ENCODE measurements at places on chromosomes 3 and 15.
A peak's percentile ranks its signal among the peaks of the same experiment; 100 is the strongest.

GRCh38 chr15:73318463-73319351, 50.1 kb downstream of the HCN4 start:
- DNase-seq = no peak

DNA sequence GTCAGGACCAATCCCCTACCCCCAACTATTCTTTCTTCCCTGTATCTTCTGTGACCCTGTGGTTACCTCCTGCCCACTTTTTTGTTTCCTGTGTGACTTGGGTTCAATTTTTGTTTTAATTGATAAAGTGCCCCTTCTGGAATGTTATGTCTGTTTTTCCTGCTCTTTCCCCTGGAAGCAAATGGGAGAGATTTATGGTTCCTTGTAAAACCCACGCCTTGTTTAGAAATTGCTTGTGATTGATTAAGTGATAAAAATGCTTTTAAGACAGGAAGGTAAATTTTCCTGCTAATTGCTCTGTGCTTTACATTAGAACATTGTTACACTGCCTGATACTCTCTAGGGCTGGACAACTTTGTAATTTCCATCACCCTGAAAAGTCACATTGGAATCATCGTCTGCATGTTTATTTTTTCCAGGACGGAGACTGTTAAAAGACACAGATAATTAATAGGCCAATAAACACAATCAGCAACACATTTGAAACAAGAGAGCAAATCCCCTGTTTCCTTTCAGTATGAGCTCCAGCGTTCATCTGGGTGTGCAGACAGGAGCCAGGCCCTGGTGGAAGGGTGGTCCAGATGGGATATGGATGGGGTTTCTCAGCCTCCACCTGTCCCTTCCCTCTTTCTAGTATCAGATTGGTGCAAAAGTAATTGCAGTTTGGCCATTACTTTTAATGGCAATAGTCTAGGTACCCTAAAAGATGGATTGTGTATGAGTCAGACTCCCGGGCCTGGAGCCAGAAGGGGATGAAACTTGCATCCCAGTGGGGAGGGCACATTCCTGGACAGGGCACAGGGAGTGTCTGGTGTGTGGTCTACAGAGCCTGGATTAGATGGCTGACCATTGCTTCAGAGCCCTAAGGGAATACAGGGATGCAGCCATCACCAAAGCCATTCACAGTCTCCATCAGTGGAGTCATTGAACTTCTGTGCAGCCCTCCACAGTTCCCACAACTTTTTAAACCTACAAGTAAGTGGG, 58.1 kb upstream of the AGBL1 start:
- no peak for DNase-seq

DNA sequence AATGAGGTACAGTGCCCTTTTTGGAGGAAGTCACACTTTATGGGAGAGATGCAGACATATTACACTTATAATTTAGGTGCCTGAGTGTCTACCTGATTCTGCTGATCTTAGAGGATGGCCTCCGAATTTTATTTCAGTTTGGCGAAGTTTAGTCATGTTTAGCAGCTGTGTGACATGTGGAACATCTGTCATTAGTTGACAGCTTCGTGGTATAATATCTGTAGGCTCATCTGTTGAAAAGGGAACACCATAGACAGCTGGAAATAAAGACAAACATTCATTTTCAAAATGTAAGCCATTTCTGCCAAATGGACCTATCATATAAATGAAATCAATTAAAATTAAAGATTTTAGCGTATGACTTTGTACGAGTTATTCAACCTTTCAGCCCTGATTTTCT, 165.4 kb downstream of the CFAP20DC start:
- no peak for DNase-seq

DNA sequence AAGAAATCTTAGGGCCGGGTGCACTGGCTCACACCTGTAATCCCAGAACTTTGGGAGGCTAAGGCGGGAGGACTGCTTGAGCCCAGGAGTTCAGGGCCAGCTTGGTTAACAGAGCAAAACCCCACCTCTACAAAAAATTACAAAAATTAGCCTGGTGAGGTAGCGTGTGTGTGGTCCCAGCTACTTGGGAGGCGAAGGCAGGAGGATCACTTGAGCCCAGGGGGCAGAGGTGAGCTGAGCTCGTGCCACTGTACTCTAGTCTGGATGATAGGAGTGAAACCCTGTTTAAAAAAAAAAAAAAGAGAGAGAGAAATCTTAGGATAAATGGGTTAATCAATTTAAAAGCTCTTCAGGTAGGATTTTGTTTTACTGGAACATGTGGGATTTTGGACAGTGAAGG, 31.2 kb upstream of the DUT start:
- DNase-seq = no peak

- DNase-seq = no peak
Observed at GRCh38 chr15:27214032-27214431, 243.1 kb downstream of the GABRG3 start.

DNA sequence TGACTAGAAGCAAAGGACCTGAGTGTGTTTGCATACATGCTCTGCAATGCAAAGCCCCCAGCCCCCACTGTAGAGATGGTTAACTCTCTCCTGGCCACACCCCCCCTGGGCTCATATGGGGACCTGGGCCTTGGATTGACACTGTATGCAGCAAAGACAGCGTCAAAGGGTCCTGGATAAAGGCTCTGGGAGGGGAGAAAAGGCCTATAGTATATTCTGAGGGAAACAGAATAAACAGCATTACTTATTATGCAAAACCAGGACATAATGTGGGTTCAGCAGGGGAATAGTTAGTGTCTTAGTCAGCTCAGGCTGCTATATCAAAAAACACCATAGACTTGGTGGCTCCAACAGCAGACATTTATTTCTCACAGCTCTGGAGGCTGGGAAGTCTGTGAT, 158.7 kb downstream of the APBA2 start:
- DNase-seq = no peak

DNA sequence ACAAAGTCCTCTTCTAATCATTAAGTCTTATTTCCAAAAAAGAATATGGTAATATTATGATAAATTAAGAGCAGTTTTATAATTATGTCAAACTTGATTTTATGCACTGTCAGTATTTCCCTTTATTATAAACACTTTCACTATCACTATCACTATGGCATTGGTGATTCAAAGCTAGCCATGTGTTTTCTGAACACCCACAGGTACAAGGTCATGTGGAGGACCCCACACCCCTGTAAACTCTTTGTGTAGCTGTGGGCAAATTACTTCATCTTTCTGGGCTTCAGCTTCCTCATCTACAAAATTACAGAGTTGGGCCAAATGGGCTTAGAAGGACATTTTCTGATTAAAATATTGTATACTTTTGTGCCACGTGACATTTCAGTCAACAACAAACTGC, 41.7 kb downstream of the FBXL22 start:
- DNase-seq = no peak

DNA sequence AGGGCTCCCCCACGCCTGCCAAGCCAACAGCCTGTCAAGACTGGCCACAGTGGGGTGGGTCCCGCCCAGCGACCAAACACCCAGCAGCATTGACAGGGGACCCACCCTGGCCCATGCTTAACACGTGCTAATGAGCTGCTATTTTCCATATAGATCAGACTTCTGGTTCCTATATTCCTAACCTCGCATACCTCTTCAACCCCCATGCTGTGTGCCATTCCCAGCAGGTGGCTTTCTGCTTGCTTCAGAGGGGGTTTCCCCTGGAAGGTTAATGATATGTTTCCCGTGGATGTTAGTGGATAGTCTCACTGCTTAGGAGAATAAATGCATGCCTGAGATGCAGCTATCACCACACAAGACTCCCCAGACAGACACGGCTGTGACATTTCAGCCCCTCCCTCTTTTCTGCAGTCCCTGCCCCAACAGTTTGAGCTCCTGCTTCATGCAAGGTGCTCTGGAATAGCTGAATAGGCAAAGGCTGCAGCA, 37.9 kb upstream of the MGLL start:
- no peak for DNase-seq

GRCh38 chr15:65963358-65963757, 94.1 kb downstream of the RAB11A start:
- no peak for DNase-seq

DNA sequence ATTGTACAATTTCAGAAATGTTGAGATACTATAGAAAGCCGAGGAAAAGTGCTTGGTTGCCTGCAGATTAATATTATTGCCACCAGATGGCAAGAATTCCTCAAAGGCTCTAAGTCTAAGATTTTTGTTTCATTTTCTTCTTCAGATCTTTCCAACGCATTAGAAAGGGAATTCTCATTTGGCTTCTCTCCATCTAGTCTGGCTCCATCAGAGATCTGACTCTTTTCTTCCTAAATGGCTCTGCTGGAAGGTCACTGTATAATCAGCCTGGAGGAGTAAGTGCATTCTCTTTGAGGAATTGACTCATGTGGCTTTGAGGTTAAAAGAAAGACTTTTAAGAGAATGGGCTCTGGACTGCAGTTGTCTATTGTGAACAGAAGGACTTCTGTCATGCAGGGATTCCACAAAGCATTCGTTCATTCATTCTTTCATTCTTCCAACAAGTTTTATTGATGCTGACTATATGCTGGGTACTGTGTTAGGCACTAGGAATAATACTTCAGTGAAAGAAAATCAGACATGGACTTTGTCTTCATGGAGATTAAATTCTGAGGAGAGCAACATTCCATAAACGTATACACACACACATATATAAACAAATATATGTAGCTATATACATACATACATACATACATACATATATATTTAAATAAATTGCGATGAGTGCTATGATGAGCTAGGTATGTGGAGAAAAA, 55.3 kb downstream of the SLC28A2 start:
- DNase-seq = peak; percentile 54

DNA sequence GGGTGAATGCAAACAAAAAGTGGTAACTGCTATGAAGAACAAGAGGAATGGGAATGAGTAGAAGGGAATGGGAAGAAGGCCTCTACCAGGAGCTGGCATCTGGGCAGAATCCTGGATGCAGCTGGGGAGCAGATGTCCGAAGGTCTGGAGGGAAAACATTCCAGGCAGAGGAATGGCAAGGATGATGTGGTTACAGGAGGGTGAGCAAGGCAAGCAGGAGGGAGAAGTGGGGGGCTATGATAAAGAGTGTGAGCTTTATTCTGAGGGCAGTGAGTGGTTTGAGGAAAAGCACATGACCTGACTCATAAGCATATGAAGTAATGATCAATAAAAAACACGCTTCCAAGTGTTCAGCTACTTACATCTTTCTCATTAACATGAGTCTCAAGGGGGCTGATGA, 17.1 kb downstream of the SKIC8 start:
- no peak for DNase-seq

Data from fibroblast of villous mesenchyme (primary cell).